ENCODE measurements at places on chromosomes 1 and 21.

GRCh38 chr1:37741130-37741529, 23.8 kb downstream of the EPHA10 start:
- no peak for DNase-seq

GRCh38 chr1:74526708-74527107, 14.3 kb upstream of the LRRC53 start:
- no peak for DNase-seq

DNA sequence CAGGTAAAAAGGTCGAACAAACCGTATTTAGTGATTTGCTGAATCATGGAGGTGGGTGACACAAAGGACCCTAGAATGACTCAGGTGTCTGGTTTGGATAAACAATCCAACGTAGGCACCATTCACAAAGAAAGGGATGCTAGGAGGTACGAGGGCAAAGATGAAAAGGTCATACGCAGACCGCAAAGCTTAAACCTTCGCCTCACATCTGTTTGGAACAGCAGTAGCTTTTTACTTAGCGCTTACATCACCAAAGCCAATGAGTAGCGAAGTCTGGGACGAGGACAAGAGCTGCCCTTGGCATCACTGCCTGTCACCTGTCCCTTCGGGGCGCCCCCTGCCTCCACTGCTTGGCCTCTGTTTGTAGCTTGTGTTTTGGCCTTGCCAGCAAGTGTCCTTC, 350.2 kb downstream of the SMYD3 start:
- DNase-seq: no peak

GRCh38 chr1:228958121-228958520, 222.8 kb downstream of the RHOU start:
- DNase-seq: no peak

- DNase-seq: no peak
These were observed 35.4 kb upstream of the C1QA start for GRCh38 chr1:22600817-22601605.

DNA sequence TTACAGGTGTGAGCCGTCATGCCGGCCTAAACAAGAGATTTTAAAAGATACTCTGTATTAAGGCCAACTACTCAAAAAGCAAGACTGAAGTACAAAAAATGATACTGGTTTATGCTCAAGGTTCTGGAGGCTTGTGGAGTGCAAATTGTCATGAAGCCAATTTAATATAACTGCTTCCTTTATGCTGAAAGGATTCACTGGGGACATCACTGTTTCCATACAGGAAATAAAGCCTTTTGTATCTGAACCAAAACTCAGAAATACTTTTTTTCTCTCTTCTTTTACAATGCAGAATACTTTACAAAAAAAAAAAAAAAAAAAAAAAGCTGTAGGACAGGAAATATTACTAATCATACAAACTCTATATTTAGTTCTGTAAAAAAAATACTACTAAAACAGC, 55.5 kb upstream of the CNN3 start:
- no peak for DNase-seq

- no peak for DNase-seq
These were observed 68.8 kb downstream of the SMYD2 start for GRCh38 chr1:214349781-214350180.

GRCh38 chr1:60055336-60055735, 18.2 kb downstream of the C1orf87 start:
- DNase-seq: no peak

GRCh38 chr1:2132222-2133038, 62.1 kb downstream of the FAAP20 start:
- peak; percentile 42 for DNase-seq

DNA sequence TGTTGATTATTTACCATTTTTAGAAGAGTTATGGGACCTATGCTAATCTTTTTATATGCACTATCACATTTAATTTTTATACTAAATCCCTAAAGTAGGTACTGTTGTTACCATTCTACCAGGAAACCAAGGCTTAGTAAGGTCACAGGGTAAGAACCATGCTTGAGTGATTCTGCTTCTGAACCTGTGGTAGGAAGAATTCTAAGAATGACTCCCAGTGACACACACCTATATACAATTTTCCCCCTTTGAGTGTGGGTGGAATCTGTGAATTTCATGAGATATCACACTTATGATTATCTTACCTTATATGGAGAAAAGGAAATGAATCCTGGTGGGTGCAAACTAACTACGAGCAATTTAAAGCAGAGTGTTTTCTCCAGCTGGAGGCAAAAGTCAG, 391.0 kb downstream of the USH2A start:
- DNase-seq: no peak

DNA sequence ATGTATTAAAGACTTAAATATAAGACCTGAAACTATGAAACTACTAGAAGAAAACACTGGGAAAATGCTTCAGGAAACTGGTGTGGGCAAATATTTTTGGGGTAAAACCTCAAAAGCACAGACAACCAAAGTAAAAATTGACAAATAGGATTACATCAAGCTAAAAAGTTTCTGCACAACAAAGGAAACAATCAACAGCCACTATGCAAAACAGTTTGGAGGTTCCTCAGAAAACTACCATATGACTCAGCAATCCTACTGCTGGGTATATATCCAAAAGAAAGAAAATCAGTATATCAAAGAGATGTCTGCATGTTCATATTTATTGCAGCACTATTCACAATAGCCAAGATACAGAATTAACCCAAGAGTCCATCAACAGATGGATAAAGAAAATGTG, 17.1 kb downstream of the TSHB start:
- no peak for DNase-seq

- peak; percentile 18 for DNase-seq
These were observed 818 bp downstream of the FHL3 start for GRCh38 chr1:38004284-38005108.

- no peak for DNase-seq
These were observed 34.4 kb downstream of the KLHL20 start for GRCh38 chr1:173749137-173749536.

DNA sequence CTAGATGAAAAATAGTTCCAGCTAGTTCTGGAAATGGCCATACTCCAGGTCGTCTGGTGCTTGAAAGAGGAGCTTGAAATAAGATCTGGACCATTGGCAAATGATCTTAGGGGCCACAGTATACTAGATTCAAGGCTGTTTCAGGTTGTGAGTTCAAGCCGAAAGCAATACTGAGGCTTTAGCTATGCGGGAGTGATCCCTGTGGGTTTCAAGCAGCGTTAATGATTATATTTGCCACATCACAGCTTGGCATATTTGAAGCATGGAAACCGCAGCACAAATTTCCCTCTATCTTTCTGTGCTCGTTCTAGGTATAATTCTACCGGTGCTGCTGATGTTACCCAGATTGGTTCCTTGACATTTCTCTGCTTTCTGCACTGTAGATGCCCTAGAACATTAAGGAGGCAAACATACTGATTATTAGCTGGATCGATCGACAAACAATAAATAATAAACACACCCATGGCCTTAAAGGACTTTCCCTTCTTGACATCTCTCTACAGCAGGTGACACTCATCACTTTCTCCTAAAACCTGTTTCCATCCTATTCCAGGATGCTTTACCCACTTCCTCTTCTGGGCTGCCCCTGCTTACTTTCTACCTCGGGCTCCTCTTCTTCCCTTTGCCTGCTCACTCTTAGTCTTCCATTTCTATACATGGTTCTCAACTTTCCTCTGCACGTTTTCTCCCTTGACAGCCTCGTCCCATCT, 40.6 kb upstream of the LYST start:
- no peak for DNase-seq

DNA sequence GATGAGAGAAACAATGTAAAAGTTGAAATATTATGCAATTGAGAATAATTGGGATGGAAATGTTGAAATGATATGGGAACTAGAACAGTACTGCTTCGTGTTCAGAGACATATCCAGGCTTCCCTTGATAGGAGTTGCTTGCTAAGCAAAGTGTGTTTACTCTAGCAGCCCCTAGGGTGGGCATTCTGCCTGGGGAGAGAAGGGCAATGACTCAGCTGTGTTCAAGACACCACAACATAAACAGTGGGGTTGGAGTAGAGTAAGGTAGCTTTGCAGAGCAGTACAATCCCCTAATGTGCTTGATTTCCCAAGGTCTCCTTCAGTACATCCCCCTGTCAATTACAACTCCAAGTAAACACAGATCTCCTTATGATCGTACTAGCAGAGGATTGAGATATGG, 4.8 kb upstream of the PCNX2 start:
- DNase-seq: no peak

DNA sequence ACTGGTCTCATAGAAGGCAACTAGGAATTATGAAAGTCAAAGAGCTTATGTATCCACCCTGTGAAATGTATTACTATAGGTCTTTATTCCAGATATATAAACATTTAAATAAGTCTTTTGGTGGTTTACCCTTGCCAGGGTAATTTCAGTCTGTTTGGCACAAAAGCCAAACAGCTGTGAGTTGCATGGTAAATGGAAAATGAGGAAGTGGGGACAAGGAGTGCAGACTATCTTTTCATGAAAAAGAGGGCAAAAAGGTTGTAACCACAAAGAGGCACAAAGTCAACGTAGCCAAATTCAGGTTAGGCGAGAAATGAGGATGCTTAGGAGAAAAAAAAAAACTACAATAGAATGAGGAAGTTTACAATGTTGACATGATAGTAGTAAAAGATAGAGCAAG, 492.3 kb upstream of the PRMT6 start:
- DNase-seq: no peak

GRCh38 chr1:11685210-11685752, 4.3 kb upstream of the MAD2L2 start:
- no peak for DNase-seq

DNA sequence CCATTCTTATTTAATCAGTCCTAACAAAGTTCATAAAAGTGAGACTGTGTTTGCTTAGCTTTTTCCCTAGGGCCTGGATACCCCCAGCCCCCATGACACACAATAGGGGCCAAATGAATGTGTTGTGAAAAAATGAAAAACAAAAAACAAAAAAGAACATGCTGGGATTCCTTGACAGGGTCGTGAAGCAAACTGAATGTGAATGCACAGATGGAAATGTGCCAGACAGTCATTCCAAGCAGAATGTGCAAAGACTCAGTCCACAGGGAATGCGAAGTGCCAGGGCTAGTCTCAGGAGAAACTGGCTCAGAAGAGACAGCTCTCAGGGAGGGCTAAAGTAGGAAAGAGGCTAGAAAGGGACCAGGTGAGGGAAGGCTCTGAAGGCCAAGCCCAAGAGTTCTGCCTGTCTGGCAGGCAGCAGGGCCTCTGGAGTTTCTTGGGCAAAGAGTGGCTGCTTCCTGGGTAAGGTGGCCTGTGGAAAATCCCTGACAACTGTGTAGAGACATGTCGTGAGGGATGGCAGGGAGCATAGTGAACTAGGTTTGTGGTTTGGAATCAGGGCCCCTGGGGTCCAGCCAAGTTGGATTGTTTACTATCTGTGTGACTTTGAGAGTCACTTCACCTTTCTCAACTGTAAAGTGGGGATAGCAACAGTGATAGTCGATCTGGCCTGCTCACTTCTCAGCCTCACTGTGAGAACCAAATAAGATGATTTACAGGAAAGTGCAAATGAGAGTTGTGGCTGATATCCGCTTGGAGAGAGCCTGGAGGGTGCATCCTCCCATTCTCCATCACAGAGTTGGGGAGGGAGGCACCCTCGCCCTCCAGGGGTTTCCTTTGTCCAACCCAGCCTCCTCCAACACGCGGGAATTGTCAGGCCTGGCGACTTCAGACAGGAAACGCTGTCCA, 1.2 kb upstream of the ADAM15 start:
- no peak for DNase-seq

DNA sequence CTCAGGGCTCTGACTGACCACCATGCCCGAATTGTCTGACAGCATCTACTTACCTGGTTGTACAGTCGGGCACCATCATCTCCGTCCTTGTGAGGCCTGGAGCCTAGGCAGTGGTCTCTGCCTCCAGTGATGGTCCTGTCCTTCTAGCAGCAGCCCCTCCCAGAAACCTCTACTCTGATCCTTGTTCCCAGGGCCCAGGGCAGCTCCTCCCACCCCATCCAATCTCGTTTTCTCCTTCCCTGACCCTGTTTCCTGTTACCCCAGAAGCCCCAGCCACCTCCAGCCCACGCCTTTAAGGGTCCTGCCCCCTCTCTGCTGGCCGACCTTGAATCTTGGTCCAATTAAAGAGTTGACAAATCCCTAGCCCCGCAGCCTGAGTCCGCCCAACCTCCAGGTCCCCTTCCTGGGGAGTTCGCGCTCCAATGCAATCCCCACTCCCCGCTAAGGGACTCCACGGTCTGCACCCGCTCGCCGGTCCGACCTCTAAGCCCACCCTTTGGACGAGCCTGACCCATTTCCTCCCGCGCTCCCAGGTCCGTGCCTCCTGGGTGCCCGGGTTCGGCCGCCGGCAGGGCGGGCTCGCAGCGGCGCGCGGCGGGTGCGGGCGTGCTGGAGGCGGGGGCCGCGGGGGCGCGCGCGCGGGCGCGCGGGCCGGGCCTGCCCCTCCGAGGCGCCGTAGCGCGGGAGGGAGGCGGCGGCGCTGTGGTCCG, at the start of gene B4GALT2:
Gene B4GALT2, plus strand, starts transcription at position 660 of the 710 bp plus-strand sequence. CDS start 1,951 bp downstream, outside the sequence.
- DNase-seq: peak; percentile 48

GRCh38 chr1:48493041-48493440, 21.0 kb upstream of the SPATA6 start:
- no peak for DNase-seq

DNA sequence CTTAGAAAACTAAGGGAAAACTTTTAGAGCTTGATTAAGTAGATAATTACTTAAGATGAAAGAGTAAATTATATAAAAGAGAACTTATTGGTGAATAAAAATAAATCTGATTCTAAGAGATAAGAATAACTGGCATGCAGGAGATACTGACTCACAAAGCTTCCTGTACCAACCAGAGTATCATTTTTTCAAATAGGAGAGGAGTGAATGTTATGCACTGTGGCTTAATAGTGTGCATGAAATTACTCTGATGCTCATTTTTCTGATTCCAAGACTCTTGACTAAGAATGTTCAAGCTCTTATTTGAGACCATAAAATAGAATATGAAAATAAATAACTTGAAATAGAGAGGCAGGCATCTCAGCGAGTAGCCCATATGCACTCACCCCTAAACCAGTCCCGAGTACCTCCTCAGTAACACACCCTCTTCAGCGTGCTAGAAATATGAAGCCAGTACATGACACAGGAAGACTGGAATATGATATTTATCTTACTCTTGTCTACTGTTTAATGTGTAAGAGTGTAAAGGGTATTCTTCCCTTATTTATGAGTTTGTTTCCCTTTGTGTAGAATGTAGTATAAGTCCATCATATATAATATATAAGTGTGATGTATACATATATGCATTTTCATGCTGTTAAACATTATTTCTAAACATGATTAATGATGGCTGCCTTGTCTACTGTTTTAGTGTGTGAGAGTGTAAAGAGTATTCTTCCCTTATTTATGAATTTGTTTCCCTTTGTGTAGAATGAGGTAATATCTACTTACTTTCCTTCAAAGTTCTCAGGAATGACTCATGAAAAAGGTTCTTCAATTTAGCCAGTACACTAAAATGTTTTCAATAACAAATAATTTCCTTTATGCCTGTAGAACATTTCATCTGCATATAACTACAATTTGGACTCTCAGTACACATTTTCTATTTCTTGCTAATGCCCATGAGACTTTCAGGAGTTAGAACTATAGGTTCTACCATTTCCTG, 99.2 kb upstream of the PALMD start:
- DNase-seq: no peak

- no peak for DNase-seq
These were observed 9.1 kb upstream of the TMEM61 start for GRCh38 chr1:54971317-54971791.
